Hypothalamus (tissue), 51 donors: ENCODE measurements at places on chromosomes 13 and 19.

DNA sequence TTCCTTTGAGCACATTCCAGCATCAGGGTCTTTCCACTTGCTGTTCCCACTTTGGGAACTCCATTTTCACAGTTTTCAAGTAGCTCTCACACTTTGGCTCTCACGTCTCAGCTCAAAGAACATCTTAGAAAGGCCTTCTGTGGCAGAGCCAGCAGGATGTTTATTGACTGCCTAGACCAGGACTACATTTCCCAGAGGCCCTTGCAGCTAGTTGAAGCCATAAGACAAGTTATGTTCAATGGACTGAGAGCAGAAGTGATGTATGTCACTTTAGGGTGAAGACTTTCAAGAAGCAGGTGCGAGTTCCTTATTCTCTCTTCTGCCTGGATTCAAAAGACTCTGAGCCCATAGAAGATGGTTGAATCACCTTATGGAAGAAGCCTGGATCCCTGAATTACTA is 4.3 kb upstream of the HAUS5 start:
- DNase-seq: no peak

- no peak for DNase-seq
These were observed 15.8 kb upstream of the CLDN10 start for GRCh38 chr13:95536632-95537241.

DNA sequence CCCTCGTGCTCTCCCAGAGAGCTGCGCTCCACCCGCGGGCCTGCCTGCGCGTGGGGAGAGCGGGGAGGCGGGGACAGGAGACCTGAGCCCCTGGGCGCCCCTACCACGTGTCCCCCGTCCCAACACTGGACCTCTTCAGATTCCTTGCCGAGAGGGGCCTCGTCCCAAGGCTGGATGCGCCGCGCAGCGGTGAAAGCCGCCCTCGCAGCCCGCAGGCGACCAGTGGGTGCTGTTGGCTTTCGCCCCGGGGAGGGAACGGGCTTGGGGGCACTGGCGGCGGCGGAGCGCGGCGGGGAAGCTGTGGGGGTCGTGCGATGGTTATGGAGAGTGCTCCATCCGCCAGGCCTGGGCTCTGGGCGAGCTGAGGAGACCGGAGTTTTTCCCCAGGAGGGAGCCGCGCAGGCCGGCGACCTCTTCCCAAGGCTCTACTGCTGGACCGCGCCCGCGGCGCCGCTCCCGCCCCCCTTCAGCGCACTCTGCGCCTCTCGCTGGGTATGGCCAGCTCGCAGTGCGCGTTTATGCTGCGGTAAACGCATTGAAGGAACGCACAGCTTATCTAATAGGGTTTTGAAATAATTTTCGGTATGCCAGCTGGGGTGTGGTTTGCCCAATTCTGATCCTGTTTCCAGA is 17.2 kb upstream of the RNF17 start:
- DNase-seq: no peak

GRCh38 chr13:58908019-58908679 is 1255.6 kb downstream of the DIAPH3 start:
- no peak for DNase-seq

- no peak for DNase-seq
These were observed 10.3 kb upstream of the STRN4 start for GRCh38 chr19:46756544-46756888.

GRCh38 chr19:15936950-15937349 is 2.6 kb upstream of the CYP4F11 start:
- no peak for DNase-seq

DNA sequence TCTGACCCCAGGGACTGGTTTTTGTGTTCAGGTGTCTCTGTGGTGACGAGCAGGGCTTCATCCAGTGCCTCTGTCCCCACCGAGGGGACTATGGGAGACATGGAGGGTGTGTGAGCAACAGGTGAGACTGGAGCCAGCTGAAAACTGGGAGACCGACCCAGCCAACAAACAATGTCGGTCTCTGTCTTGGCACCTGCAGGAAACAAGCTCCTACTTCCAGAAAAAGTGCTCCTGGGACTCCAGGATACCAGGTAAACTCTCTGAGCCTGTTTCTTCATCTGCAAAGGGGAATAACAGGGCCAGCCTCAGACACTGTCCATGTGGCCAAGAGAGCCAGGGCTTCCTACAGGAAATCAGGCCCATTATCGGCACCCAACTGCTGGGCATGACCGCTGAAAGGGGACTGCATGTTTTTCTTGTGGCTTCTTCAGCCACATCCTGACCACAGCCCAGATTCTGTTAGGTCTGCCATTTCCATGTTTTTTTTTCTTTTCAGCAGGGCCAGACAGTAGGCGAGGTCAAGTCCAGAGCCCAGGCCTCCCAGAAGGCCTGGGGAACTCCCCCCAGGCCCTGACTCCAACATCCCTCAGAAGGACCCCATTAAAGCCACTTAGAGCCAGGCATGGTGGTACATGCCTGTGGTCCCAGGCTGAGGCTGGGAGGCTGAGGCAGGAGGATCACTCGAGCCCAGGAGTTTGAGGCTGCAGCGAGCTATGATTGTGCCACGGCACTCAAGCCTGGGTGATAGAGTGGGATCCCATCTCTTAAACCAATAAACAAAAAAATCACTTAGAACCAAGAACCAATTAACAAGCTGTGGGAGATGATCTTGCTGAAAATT is 836 bp upstream of the BST2 start:
- DNase-seq: no peak

DNA sequence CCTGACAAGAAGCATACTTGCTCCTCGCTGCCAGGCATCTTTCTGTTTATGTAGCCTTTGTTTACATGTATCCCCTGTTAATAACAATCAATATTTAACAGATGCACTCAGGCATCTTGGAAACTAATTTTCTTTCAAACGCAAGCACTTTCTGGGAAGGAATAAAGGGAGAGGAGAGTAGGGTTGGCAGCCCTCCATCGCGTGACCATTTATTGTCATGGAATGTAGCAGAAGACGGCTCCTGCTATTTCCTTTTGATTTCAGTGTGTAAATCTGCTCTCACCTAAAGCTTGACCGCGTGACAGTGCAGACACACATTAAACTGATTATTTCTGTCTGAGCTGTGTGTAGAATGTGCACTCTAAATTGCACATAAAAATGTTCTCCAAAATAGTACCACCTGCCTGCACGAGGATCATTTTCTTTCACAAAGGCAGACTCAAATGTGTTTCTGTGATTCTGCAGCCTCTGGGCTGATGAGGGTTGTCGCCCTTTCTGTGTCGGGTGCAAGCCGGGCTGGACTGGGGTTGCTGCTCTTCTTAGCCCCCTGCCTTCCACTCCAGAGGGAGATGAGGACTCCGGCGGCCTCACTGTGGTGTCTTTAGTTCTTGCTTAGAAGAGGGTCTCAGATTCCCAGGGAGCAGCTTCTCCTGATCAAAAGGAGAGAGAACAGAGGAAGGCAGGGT is 223.5 kb upstream of the MAB21L1 start:
- DNase-seq: no peak

DNA sequence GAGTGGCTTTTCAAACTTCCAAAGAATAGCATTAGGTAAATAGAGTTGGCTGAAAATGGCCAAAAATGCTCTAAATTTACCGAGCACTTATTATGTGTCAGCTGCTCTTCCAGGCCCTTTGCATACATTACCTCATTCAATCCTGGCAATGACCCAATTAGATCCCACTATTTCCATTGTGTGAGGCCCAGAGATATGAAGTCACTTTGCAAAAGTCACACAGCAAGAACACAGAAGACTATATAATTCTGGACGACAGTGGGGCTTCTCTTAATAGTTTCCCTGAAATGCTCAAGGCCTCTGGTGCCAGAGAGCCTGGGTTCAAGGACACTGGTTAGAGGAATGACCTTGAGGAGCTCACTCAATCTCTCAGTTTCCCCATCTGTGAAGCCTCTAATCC is 146.8 kb downstream of the IER2 start:
- DNase-seq: no peak

DNA sequence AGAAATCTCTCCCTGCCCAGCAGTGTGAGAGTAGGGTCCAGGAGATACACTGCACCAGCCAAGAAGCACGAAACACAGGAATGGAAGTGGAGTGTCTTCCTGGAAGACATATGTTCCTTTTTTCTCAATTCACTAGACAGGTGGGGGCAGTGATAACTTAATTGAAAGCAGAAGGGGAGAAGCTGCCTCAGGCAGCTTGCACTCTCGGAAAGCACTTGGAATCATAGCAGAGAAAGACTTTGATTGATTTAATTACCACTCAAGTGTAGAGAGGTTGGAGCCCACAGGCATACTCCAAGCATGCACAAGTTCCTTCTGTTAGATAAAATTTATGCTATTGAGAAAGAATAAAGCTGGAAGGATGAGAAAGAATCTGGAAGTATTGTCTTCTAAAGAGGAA is 249.4 kb downstream of the SLITRK6 start:
- no peak for DNase-seq

GRCh38 chr13:49303533-49304252 is 56.0 kb downstream of the CDADC1 start:
- DNase-seq: no peak

- DNase-seq: no peak
These were observed 773.4 kb upstream of the SLITRK1 start for GRCh38 chr13:84655677-84656076.

DNA sequence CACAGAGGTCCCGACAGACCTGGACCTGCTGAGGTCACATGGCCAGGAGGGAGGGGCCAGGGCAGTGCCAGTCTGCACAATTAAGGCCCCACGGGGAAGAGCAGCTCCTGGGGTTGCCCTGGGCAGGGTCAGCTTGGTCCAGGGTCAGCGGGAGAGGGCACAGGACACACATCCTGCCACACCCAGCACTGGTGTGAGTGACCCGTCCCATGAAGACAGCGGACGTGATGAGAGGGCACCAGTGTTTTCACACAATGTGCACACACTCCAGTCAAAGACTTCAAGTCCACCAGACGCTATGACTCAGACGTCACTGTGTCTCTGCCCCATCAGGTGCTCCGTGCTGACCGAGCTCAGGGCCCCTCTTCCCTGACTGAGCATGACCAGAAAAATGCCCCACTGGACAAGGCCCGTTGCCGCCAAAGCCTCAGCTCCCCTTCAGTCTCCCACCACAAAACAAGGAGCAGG is 4.2 kb downstream of the TMEM259 start:
- DNase-seq: peak; percentile 21

DNA sequence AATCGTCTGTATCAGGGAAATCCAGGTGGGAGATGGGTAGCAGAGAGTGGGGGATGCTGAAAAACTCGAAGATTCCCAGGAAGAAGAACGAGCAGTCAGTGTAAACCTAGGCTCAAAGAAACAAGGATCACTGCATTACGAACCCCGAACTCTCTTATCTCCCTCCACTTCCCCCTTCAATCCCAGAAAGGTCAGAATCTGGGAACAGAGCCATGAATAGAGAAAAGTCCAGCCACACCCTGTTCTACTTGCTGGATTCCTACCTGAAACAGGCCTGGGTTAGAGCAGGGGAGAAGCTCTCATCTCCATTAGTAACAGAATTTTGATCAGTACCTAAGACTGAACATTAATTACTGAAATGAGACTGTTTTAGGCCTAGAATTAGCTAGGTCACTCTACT is 24.4 kb downstream of the EPSTI1 start:
- no peak for DNase-seq

DNA sequence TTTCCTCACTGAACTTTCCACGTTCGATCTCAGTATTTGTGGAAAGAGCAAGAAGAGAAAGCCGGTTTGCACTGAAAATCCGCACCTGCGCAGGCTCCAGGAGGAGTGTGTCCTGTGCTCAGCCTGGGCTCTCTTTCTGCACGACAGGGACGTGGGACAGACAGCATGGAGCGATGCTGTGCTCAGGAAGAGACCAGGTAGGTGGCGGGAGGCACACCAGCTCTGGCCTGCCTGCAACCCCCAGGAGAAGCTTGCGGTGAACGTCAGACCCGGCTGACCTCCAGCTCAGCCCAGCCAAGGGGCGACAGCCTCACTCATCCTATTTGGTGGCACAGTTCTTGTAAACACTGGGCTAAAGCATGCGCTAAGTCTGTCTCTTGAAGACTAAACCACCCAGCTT is 35.9 kb downstream of the NAXD start:
- no peak for DNase-seq

GRCh38 chr19:1264801-1265614 is 4.1 kb upstream of the CIRBP start:
- DNase-seq: peak; percentile 28

GRCh38 chr19:18292810-18293641 is 11.6 kb upstream of the JUND start:
- peak; percentile 76 for DNase-seq

GRCh38 chr13:99356262-99357091 is 49.3 kb upstream of the GPR183 start:
- no peak for DNase-seq

GRCh38 chr13:33210090-33210489 is 75.5 kb downstream of the STARD13 start:
- DNase-seq: no peak

DNA sequence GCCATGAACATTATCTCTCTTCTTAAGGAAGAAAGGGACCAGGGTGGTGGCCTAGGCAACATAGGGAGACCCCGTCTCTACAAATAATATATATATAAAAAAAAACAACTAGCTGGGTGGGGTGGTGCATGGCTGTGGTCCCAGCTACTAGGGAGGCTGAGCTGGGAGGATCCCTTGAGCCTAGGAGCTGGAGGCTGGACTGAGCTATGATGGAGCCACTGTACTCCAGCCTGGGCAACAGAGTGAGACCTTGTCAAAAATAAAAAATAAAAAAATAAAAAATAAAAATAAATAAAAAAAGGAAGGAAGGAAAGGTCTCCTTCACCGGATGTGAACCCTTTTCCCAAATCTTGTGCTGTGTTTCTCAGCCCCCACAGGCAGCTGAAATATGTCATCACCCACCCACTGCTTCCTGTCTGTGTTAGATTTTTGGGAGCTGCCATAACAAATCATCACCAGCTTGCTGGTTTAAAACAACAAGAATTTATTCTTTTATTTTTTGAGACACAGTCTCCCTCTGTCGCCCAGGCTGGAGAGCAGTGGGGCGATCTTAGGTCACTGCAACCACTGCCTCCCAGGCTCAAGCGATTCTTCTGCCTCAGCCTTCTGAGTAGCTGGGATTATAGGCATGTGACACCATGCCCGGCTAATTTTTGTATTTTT is 9.5 kb upstream of the TSPAN16 start:
- DNase-seq: no peak

DNA sequence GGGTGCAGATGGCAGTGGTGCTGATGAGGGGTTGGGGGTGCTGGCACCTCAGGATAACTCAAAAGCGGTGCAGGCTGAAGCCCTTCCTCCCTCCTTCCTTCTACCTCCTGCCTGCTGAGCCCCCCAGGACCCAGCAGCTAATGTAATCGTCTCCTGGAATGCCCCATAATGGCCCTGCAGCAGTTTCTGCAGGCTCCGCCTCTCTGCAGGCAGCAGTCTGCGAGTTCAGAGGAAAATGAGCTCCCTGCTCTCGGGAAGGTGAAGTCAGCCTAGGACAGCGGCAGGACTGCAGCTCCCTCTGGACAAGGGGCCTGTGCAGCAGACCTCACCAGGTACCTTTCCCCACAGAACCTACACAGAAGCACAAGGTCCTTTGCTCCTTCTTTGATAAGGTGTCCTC is 130.9 kb downstream of the ZDHHC20 start:
- no peak for DNase-seq

DNA sequence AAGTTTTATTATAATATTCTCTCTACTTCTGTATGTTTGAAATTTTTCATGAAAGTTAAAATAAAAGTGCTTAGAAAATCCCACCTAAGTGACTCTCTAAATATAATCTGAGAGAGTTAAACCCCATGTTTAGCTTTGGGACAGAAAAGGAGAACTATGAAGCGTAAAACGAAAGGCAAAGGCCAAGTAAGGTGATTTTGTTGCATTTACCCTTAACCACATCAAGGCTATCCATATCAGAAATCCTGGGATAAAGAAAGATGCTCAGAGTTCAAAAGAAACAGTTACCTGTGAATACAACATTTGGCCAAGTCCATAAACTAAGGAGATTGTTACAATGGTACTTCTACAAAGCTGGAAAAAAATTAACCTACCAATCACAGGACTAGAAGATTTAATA is 31.3 kb downstream of the UBL3 start:
- DNase-seq: no peak
